ENCODE measurements at places on chromosomes 4 and X.

DNA sequence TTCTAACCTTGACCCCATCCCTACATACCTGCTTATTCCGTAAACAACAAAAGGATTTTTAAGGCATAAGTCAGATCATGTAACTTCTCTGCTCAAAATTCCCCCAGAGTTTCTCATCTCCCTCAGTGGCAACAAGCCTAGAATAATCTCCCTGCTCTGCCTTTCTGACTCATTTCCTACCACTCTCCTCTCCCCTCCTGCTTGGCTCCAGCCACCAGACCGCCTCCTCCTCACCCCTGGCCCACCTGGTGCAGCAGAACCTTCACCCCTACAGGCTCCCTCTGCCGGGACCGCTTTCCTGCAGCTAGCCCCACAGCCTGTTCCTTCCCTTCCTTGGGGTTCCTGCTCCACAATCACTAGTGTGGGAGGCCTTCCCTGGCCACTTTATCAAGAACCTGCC is 32.1 kb downstream of the TSPAN5 start:
- peak; percentile 75 for DNase-seq

- DNase-seq: no peak
Observed at GRCh38 chr4:8081621-8082516, 76.7 kb downstream of the ABLIM2 start.

DNA sequence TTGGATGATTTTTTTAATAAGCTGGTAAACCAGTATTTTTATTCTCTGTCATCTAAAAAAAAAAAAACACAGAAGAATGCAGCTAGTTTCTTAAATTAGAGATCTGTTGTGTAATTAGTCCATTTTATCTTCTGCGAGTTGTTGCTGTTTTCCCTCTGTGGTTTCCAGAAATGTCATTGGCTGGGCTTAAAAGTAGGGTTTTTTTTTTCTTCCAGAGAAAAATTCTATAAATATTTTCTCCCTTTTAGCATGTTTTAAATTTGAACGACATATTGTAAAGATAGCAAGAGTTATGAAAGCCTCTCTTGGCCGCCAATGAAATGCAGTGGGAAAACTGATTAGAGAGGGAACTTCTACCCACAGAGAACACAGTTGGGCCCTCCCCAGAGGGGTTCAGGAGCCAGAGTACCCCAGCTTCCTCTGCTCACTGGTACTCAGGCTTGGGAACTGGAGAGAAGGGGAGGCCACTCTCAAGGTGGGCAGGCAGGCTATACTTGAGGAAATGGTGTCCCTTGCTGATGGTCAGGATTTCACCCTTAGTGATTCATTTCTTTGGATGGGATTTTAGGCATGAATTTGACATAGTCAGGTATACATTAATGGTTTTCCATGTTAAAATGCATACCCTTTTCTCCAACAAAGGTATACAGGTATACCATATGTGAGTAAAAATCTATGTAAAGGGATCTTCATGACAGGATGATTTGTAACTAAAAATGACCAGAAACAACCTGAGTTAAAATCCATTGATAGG is 166.1 kb downstream of the BCOR start:
- DNase-seq: no peak

DNA sequence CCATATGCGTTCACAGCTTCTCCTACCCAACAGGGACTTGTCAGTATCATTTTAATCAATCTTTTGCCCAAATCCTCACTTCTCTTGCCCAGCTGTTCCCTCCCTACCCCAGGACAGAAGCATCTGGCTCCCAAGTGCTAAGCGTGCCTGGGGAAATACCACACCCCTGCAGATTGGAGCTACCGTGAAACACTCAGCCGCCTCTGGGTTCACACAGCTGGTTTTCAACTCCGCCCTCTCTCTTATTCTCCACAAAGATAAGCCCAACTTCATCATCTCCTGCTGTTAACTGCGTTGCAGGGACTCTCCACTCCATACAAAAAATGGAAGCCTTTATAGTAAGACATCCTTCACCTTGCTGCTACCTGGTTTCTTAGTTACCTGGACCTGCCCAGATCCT is 147.3 kb upstream of the FTHL17 start:
- DNase-seq: no peak

- DNase-seq: no peak
Observed at GRCh38 chr4:4395371-4395770, 8.5 kb downstream of the NSG1 start.

DNA sequence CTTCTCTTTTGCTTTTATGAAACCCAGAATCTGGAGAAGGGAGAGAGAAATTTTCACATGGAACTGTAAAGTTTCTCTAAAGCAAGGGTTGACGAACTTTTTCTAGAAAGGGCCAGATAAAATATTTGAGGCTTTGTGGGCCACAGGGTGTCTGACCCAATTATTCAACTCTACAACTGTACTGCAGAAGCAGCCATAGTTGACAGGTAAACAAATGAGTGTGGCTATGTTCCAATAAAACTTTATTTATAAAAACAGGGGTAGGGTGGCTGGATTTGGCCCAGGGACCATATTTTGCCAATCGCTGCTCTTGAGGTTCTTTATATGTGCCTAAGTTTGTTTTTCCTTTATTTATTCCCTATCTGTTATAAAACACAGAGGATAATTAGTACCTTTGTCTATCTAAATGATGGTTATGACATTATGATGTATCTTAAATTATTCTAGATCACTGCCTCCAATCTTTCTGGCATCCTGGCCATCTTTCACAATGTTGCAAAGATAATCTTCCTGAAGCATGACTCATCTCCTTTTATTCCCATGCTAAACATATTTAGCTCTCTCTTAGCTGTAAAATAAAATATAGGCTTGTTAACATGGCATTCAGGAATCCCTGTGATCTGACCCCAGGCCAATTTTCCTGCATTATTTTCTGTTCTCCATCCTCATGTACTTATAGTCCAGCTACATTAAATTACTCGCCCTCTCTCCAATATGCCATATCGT is 106.8 kb upstream of the CBLL2 start:
- DNase-seq: no peak

Measured in brain pericyte (primary cell).